ENCODE measurements at places on chromosomes 3 and 15. TPM values are rescaled to one million over a fixed set of nuclear protein-coding genes. Genes with fewer than 3 reads are reported as not detected.

Gene ITPKA
- total RNA-seq = not detected

Gene C3orf62
- total RNA-seq = 1.6 TPM

Gene SLC41A3
- total RNA-seq = 31.3 TPM

Gene NEK10
- 15.1 TPM for total RNA-seq

Gene PLA2G4B
- total RNA-seq = 1.6 TPM

Gene TMEM40
- total RNA-seq = under 0.01 TPM

Gene TP63
- total RNA-seq = 7.8 TPM

Gene XIRP1
- 30.8 TPM for total RNA-seq

Gene DUSP7
- total RNA-seq = 5.2 TPM

Gene NBEAL2
- total RNA-seq = 5.2 TPM

Gene NUTM1
- not detected for total RNA-seq

Gene ADGRG7
- not detected for total RNA-seq

Measured in skeletal muscle tissue (tissue), 5 donors.